ENCODE measurements at places on chromosomes 12 and 14.

DNA sequence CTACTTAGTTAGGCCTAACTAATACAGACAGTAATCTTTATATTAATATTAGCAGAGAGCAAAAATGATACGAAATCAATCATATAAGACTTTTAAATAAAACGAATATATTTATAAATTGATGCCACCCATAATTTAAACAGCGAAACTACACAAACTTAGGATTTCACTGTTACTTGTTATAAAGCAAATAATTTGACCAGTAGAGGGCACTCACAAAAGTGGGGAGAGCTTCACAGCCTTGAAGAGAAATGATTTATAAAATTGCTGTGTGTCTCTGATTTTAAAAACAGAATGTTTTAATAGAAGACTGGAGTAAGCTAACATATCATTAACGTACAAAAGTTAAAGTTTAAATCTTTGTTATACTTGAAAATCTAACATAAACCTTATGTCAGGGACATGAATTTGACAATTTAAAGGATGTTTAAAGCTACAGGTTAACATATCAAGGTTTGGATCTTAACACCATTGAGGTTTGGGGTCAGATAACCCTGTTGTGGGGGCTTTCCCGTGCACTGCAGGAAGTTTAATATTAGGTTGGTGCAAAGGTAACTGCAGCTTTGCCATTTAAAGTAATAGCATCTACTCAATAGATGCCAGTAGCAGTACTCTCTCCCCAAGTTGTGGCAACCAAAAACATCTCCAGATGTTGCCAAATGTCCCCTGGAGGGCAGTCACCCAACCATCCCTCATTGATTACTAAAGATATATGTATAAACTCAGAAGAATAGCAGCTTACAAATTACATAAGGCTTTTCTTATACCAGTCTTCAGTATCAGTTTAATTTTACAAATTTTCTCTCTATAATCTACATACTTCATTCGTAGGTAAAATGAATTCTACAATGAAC is 9.3 kb downstream of the KRAS start:
- DNase-seq, result no peak

- DNase-seq, result no peak
Measured at GRCh38 chr14:66066981-66067776, 419.0 kb upstream of the CCDC196 start.

DNA sequence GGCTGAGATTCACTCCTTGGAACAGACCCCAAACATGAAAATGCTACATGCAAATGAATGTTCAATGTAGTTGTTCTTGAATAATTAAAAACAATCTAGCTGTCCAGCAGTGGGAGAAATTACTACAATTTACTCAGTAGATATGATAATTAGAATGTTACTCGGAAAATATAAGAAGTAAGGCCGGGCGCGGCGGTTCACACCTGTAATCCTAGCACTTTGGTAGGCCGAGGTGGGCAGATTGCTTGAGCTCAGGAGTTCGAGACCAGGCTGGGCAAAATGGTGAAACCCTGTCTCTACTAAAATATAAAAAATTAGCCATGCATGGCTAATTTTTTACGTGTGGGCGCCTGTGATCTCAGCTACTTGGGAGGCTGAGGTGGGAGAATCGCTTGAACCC is 15.3 kb upstream of the PTGER2 start:
- no peak for DNase-seq

DNA sequence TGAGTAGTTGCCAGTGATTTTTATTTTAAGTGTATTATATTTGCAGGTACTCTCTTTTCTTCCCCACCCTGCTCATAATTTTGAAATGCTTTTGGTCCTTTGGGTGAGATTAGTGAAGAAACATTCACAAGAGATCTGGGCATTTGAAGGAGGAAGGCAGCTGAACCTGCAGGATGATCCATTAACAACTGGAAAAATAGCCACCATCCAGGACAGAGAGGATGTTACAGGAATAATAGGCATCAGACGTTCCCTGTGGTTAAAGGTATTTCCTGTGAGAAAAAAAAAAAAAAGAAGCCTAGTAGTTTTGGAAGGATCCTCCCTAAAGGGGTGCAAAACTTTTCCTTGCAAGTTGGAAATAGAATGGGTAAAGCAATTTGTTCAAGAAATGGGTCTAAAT is 145.3 kb downstream of the SLC38A4 start:
- no peak for DNase-seq

GRCh38 chr14:54722791-54723432 is 156.0 kb downstream of the SAMD4A start:
- DNase-seq, result no peak

DNA sequence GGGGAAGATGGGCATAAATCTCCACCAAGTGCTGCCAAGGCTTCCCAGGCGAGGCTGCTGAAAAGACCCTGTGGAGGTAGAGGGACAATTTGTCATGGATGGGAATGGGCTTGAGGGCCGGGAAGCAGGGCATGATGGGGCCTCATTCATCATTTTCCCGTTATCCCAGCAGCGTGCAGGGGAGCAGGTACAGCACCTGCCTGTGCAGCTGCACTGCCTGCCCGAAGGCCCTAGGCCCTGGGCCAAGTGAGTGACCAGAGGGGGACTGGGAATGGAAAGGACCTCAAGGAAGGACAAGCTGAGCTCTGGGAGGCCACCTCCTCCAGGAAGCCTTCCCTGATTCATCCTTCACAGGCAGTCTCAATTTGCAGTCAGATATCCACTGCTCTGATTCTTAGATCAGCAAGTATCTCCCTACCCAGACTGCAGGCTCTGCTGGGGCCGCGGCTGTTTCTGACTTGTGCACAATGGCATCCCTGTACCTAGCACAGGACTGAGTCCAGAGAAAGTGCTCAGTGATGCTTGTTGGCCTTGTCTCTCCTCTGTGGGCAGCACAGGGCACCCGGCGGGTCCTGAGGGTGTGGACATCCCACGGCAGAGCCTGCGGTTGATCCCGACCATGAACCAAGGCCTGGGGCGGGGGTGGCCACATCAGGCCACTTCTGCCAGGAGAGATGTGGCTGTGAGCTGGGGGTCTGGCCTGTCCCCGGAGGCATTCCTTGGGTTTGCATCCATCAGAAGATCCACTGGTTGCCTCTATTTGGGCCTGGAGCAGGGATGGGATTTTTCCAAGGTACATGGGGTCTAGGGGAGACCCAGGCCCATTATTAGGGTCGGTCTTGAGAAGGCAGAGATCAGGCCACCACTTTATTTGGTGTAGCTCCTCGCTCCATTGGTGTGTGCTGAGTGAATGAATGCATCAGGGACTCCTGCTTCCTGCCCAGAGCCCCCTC is 167.3 kb upstream of the RTL1 start:
- no peak for DNase-seq

DNA sequence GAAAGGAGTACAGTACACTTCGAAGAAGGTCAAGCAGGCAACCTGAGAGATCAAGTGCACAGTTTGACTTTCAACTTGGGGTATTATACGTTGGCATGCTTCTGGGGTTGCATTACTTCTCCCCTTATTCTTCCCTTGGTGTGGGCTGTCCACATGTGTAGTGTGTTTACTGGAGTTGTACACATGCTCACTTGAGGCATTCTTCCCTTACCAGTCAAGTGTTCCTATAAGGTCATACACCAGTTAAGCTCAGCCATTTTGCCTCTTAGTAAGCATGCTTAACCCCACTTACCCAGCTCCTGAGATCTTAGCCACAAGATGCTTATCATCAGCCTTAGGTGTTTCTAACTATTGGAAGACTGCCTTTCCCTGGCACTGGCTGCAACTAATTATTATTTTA is 63.8 kb downstream of the C12orf42 start:
- DNase-seq, result no peak

GRCh38 chr14:71332476-71332875 is 425.2 kb downstream of the PCNX1 start:
- no peak for DNase-seq

GRCh38 chr12:122060081-122060501 is 18.5 kb upstream of the MLXIP start:
- DNase-seq, result no peak

DNA sequence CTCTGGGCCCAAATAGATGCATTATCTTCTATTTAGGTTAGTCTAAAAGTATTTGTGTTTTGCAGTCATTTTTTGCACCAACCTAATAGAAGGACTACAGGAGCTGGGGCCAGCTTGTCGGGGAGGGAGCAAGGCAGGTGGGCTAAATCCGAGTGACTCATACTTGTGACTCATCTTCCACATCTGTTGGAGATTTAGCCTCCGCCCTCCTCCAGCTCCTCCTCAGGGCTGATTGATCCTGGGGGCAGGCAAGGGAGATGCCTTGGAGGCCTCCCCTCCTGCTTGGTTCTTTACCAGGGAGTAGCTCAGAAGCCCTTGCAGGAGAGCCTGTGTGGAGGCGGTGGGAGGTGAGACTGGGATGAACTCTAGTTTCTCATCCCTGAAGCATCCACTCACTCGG is 27.9 kb downstream of the RHOF start:
- DNase-seq, result no peak

DNA sequence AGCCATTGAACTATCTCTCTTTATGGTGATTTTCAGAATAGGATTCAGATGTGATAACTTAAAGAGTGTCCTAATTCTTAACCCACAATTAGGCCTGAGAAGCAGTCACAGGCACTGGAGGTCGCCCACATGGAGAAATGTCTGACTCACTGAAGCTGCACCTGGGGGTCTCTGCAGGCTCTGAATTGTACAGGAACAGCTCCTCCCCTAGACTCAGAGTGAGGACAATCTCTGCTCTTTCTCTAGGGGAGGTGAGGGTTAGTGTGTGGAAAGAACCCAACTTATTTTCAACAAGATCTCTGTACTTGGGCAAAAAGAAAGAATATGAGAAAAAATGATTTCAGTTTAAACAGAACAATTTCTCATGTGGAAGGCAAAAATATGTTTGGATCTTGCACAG is 1124.6 kb downstream of the TMEM121 start:
- no peak for DNase-seq

DNA sequence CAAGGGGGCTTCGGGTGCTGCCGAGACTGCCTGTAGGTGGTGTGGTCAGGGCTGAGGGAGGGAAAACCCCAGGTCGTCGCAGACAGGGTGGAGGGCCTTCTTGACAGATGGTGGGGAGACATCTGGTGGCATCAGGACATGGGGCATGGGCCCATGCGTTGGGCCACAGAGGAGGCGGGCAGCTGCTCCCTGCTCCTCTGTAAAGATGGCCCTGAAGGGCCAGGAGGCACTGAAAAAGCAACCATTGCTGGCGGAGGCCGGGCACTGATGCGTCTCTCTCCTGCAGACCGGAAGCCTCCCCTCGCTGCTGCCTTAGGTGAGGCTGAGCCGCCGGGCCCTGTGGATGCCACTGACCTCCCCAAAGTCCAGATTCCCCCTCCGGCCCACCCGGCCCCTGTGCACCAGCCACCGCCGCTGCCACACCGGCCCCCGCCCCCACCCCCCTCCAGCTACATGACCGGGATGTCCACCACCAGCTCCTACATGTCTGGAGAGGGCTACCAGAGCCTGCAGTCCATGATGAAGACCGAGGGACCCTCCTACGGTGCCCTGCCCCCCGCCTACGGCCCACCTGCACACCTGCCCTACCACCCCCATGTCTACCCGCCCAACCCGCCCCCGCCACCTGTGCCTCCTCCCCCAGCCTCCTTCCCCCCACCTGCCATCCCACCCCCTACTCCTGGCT is 28.8 kb downstream of the CCNK start:
- DNase-seq, result no peak

DNA sequence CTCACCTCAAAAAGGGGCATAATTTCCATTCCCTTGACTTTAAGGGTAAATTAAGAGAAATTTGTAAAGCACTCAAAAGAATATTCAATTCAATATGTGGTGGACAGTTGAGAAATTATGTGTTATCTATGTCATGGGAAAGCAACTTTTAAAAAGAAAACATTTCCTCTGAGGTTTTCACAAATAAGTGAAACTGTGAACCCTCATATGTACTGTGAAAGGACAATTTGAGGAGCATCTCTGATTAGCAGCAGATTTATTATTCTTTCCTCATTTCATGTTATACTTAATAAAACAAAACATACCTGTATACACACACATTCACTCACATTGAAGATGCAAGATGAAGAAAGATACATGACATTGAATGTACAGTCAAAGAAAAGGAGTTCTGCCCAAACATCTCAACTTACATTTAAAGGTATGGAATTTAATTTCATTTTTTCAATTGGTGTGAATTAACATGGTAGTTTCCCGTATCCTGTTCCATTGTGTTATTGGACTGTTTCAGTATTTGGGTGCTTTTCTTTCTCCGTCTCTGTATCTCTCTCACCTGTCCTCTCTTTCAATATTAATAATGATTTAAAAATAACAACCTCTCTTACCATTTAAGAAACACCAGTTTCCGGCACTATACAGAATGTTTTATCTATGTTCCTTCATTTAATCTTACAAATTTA is at the start of gene KLRF1:
TSS of gene KLRF1 (plus strand) at position 273 of the 680 bp plus-strand sequence. CDS start at position 337, 64 bp downstream.
- DNase-seq, result no peak

DNA sequence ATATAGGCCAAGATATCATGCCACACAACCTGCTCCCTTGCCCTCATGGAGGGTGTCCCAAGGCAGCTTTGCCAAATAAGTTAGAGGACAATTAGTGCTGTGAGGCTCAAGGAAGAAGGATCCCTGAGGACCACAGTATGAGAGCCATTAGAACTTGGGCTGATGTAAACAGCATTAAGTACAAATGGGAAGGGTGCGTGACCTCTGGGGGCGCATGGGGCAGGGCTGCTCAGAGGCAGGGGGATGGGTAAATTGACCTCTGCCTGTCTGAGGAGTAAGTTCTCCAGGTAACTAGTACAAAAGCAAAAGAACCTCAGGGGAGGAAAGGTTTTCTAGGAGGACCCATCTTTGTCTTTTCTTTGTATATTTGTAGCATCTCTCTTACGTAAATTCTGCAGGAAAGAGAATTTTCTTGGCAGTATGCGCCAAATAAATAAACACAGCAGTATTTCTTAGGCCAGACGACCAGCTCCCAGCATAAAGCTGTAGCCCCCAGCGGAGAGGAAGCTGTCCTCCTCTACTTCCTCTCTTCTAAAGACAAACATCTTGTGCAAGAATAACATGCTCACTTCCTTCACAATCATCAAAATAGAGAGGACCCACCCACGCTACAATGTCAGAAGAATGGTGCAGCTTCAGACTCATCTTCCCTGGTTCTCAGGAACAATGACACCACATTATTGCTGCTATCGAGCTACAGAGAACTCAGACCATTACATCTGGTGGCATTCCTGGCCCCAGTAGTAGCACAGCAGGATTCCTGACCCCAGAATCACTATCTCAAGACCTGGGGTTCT is 16.4 kb upstream of the VWF start:
- no peak for DNase-seq

DNA sequence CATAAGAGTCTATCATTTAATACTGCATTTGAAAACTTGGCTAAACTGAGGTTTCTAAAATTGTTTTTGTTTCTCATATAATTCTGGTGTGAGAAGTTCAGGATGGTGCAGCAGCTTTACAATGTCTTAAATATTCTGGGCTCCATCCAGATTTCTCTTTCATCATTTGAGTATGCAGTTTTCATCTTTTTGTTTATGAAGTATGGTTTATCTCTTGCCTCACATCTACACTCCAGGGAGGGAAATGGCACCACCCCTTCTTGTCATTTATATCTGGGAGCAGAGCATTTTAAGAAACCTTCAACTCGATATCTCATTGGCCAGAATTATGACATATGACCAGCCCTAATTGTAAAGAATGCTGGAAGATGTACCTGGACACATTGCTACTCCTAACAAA is 24.3 kb downstream of the GEMIN2 start:
- no peak for DNase-seq
